ENCODE measurements at places on chromosomes 12 and 14. TPM values are rescaled to one million over a fixed set of nuclear protein-coding genes. Genes with fewer than 3 reads are reported as not detected.

ANKRD52 gene
- 22.3 TPM for total RNA-seq

PPP4R4 gene
- 1.2 TPM for total RNA-seq

RPL10L gene
- total RNA-seq = not detected

LRTM2 gene
- total RNA-seq = not detected

TSPAN9 gene
- 45.3 TPM for total RNA-seq

SNAPC1 gene
- 8.7 TPM for total RNA-seq

LHX5 gene
- not detected for total RNA-seq

EEF1AKMT3 gene
- 13.2 TPM for total RNA-seq

CCDC196 gene
- total RNA-seq = not detected

SGPP1 gene
- 7.7 TPM for total RNA-seq

All from lower leg skin (tissue), 4 donors.